MCF 10A (cell line): ENCODE measurements at places on chromosomes 3 and 15. TPM values are rescaled to one million over a fixed set of nuclear protein-coding genes. Genes with fewer than 3 reads are reported as not detected.

MCCC1 gene
- total RNA-seq: 38.8 and 40.5 TPM in 2 replicates

- H3K27ac ChIP-seq: peak overlapping the region; percentile 35
- H3K4me3 ChIP-seq: no peak overlapping the region
- no peak for DNase-seq
- no peaks in the 10 kb centered on the region for H3K4me1 ChIP-seq
- peaks cover 74% of the 10 kb centered on the region for H3K36me3 ChIP-seq
These were observed 46.2 kb downstream of the PTH1R start for GRCh38 chr3:46923559-46924350.

TIGIT gene
- total RNA-seq: not detected in 2 replicates

DNA sequence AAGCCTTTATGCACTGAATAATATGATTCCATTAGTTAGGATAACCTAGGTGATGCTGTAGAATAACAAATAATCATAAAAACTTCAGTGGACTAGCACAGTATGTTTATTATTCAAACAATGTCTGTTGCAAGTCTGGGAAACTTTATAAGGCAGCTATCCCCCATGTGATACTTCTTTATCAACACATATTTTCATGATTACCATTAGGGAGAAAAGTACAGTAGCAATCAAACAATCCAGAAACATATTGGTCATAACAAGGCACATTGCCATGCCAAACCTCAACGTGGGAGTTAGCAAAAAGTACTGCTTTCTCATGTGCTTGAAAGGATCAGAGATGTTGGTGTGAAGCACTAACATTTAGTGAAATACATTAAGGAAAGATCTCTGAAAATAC, 35.5 kb downstream of the EOMES start:
- no peak overlapping the region for H3K4me3 ChIP-seq
- H3K27ac ChIP-seq: no peak overlapping the region
- H3K36me3 ChIP-seq: no peaks in the 10 kb centered on the region
- peak; percentile 38 for DNase-seq
- H3K27me3 ChIP-seq: no peaks in the 10 kb centered on the region

FEZF2 gene
- total RNA-seq: not detected in 2 replicates

DNA sequence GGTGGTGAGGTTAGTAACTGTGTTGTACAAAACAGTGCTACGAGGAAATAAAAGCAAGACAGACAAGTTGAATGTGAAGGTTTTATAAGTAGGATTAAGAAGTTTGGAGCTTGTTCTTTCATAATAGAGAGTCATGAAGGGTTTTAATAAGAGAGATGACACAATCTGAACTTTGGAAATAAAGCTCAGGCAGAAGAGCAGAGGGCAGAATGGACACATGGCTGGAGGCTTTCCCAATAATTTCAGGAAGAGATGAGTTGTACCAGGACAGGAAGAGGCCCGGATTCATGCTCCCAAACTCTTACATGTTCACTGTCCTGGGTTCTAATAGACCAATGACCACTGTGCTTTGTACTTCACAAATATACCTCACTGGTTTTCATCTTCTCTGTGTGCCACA, 194.8 kb downstream of the SLC9A9 start:
- no peak overlapping the region for H3K4me3 ChIP-seq
- peak; percentile 45 for DNase-seq
- H3K4me1 ChIP-seq: peaks cover 28% of the 10 kb centered on the region
- H3K27ac ChIP-seq: peak overlapping the region; percentile 14

- DNase-seq: peak; percentile 96
- H3K27ac ChIP-seq: peak within 1 kb of the TSS; percentile 98
- peaks cover 6% of the 10 kb centered on the region for H3K36me3 ChIP-seq
- H3K4me3 ChIP-seq: peak within 1 kb of the TSS; percentile 90
- peaks cover 18% of the 10 kb centered on the region for H3K4me1 ChIP-seq
These were observed at the start of gene RNF7 for GRCh38 chr3:141738022-141738890. RNF7 (plus strand) TSS chr3:141738298; CDS start chr3:141738342, 44 bp downstream.

- no peaks in the 10 kb centered on the region for H3K27me3 ChIP-seq
- no peaks in the 10 kb centered on the region for H3K36me3 ChIP-seq
- no peak overlapping the region for H3K4me3 ChIP-seq
- DNase-seq: no peak
- no peak overlapping the region for H3K27ac ChIP-seq
These were observed 62.3 kb upstream of the TNFAIP8L3 start for GRCh38 chr15:51156957-51157356.

DNA sequence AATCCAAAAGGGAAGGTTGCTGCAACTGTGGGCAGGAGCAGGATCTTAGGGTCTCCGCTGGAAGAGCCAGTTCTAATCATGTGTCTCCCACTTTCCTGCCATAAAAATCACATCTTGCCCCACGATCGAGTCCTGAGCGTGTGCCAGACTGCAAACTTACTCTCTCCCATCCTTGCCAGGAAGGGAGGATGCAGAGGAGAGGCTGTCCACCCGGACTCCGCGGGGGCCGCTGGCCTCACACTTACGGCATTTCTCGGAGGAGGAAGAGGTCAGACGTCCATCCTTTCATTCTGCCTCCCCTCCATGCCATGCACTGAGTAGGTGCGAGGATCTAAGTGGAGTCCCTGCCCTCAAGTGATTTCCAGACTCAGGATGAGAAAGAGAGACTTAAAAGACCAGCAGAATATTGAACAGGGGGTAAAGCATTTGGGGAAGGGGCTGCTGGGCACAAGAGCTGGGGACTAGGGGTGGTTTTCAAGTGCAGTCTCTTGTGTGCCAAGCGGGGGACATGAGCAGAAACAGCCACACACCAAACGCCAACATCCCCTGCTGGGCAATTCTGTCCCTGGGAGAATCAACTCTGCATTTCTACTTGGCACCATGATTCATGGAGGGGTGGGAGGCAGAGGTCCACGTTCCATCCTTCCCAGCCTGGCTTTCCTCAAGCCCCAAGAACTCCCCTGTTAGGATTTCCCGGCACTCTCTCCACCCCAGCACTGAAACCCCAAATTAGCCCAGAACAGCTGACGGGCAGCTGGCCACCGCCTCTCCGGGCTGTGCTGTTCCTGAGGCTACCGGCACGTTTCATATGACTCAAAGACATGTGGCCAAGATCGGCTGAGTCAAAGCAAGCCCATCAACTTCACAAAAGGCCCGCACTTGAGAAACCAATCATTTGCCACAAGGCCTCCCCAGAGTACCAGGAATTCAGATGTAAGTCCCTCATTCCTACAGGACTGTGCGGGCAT, 11.6 kb downstream of the OXTR start:
- peak overlapping the region; percentile 72 for H3K27ac ChIP-seq
- no peak overlapping the region for H3K4me3 ChIP-seq
- no peaks in the 10 kb centered on the region for H3K36me3 ChIP-seq
- H3K4me1 ChIP-seq: peaks cover 13% of the 10 kb centered on the region

DNA sequence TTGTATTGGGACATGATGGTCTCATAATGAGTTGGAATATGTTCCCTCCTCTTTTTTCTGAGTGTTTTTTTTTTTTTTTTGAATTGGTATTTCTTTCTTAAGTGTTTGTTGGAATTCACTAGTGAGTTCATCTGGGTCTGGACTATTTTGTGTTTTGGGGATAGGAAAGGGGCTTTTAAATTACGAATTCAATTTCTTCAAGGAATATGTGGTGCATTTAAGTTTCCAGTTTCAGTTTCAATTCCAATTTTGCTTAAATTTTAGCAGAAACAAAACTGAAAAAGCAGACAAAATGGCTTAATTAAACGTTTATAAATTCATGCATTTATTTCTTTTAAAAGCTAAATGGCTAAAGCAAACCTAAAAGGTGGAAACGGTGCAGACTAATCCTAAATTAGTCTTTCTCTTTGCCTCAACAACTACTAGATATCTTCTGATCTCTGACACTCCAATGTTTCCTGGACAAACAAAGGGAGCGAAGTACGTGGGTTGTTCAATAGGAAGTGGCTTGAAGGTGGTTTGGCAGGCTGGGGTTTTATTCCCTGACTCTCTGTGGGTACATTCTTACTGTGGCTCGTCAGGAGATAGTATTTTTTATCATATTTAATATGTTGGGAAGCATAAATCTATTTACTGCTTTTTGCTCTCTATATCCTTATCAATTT, 50.0 kb upstream of the CORO2B start:
- H3K4me1 ChIP-seq: no peaks in the 10 kb centered on the region
- H3K4me3 ChIP-seq: no peak overlapping the region
- no peaks in the 10 kb centered on the region for H3K36me3 ChIP-seq
- no peaks in the 10 kb centered on the region for H3K27me3 ChIP-seq
- DNase-seq: no peak
